ENCODE measurements at places on chromosomes 3 and 15. TPM values are rescaled to one million over a fixed set of nuclear protein-coding genes. Genes with fewer than 3 reads are reported as not detected.

Gene DNAJB11
- 43.1 TPM for total RNA-seq

Gene ROBO2
- total RNA-seq = 13.2 TPM

Gene TIGIT
- 5.5 TPM for total RNA-seq

Gene LARP6
- 34.7 TPM for total RNA-seq

Gene PLA2G4E
- 0.72 TPM for total RNA-seq

GRCh38 chr3:108388136-108389132, 92.1 kb downstream of the HHLA2 start:
- no peak for DNase-seq

GRCh38 chr3:141312354-141313092, 55.8 kb upstream of the ZBTB38 start:
- no peak for DNase-seq

- DNase-seq = no peak
These were observed 390.5 kb downstream of the DIPK2A start for GRCh38 chr3:144362126-144362525.

DNA sequence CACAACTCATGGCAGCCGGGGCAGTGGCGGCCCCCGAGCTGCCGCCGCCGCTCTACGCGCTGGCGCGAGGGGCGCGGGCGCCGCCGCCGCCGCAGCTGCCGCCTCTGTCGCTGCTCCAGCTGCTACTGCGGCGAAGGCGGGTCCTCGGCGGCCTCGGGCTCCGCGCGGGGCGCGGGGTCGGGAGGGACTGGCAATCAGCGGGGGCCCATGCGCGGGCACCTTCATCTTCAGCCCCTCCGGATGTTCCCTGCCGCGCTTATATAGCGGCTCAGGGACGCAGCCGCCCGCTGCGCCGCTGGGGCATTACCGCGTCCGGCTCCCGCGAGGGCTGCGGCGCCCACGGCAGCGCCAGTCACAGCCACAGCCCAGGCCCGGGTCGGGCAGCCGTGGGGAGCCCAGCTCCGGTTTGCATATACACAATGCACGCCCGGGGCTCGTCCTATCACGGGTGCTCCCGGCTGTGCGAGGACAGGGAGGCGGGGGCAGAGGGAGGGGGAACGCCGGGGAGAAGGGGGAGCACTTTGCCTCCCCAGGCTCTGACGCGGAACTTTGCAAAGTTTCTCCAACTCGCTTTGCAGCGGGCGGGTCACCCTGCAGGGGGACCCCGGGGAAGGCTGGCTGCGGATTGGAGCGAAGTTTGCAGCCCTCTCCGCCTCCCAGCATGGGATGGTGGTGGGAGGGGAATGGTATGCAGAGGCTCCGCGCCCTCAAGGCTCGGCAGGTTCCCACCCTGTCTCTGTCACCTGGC, at the start of gene VGLL3:
VGLL3 (minus strand) TSS at position 416 of the 748 bp plus-strand sequence; CDS start at position 10, 406 bp downstream.
- peak; percentile 95 for DNase-seq

- no peak for DNase-seq
These were observed 10.7 kb upstream of the TASOR start for GRCh38 chr3:56693750-56694149.

DNA sequence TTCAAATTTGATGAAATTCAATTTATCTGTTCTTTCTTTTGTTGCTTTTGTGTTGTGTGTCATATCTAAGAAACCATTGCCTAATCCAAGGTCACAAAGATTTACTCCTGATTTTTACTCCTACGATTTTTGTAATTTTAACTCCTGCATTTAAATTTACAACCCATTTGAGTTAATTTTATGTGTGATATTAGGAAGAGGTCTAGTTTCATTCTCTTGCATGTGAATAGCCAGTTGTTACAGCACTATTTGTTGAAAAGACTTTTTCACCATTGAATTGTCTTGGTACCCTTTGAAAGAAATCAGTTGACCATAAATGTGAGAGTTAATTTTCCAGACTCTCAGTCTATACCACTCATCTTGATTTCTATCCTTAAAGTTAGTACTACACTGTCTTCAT, 23.9 kb downstream of the CRTAP start:
- DNase-seq = no peak

- no peak for DNase-seq
These were observed 8.4 kb upstream of the CHRNA3 start for GRCh38 chr15:78629031-78629715.

- no peak for DNase-seq
These were observed 163.1 kb downstream of the CHL1 start for GRCh38 chr3:359672-360071.

DNA sequence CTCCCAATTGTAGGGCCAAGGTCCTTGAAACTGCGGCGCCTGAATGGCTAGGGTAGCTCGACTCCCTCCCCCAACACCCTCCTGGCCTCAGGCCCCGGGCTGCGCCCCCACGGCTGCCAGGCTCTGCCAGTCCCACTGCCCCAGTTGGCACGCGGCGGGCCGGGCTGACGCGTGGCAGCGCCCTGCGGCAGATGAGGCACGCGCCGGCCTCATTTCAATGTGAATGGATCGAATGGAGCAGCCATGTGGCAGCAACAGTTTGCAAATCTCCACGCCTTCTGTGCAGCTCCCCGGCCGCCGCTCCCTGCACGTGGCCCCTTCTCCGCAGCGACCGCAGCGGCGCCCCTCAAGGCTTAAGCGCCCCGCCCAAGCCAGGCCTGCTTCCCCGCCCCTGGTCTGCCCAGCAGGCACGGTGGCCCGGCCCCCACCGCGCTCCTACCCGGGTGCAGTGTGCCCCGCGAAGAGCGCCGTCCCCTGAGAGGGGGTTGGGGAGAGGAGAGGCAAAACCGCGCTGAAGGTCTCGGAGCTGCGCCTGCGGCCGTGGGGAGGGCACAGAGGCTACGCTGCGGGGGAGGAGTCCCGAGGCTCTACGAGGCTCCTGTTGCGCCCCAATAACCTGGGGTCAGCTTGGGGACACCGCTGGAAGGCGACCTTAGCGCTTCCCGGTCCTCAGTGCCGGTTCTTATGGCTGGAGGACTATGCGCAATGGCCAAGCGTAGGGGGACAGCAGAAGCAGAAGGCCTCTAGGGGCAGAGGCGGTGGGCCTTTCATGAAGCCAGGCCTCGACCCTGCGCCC, 3.1 kb upstream of the DLL4 start:
- DNase-seq = peak; percentile 56

- DNase-seq = peak; percentile 50
These were observed 33.5 kb downstream of the SLCO2A1 start for GRCh38 chr3:133996251-133996661.

DNA sequence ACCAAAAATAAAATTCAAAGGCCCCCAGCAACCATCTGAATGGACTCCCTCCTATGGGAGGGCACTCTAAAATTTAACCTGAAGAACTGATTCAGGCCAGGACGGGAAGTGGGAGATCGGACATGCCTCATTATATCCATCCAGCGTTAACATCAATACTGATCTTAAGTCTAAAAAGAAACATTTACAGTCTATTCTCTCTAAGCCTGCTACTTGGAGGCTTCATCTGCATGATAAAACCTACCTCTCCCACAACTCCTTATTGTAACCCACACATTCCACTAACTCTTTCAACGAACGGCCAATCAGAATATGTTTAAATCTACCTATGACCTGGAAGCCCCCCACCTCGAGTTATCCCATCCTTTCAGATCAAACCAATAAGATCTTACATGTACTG, 68.4 kb downstream of the HERC1 start:
- no peak for DNase-seq

- no peak for DNase-seq
These were observed 18.1 kb downstream of the METTL6 start for GRCh38 chr3:15409239-15409638.
